Activated CD8-positive, alpha-beta memory T cell treated with anti-CD3 and anti-CD28 coated beads for 24 hours (primary cell): ENCODE measurements at places on chromosomes 1 and 21.

DNA sequence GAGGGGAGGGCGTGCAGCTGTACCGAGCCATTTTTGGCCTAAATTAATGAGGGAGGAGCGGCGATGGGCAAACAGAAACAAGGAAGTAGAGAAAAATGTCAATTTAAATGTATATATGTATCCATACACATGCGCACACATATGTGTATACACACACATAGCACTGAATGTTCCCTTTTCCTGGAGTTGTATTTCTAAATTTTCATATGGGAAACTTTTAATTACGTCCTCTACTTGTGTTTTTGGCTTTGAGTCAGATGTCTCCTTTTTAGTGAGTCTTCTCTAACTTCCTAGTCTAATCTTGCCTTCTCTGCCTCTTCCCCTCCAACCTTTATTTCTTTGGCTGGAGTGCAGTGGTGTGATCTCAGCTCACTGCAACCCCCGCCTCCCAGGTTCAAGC, 15.4 kb upstream of the CYYR1 start:
- DNase-seq, result no peak

DNA sequence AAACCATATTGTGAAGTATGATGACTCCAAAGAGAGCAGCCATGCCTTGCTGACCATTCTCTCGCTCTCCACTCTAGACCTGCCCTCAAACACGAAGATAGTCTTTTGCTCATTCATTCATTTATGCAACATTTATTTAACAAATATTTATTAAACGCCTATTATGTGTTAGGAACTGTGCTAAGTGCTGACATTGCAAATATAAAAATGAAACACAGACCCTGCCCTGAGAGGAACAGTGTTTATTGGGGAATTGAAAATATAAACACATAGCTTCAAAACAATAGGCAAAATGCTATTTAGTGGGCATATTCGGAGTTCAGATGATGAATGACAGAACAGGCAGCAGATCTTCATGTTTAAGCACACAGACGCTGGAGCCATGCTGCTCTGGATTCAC, 213.6 kb downstream of the NUF2 start:
- DNase-seq, result no peak

GRCh38 chr1:167169642-167170041, 51.0 kb upstream of the POU2F1 start:
- no peak for DNase-seq

GRCh38 chr1:47405697-47406096, 10.4 kb upstream of the FOXE3 start:
- no peak for DNase-seq

DNA sequence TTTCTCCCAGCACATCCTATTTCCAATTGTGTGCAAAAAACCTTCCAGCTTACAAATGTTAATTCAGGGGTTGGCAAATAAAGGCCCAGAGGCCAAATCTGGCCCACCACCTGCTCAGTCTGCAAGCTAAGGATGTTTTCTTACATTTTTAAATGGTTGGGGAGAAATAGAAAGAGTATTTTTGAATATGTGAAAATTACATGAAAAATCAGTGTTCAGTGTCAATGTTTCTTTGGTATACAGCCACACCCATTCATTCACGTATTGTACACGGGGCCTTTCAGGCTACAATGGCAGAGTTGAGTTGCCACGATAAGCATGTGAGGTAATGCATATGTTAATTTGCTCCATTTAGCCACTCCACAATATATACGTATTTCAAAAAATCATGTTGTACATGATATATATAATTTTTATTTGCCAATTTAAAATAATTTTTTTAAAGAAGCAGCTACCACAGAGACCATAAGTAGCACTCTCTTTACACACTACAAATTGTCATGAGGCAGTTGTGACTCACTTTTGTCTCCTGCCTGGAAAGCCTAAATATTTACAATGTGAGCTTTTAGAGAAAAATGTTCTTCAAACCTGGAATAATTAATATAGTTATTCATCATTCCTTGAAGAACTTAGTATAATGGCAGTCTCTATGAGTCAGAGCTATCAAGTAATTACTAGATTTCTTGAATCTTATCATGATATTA, 189.6 kb downstream of the SMYD3 start:
- no peak for DNase-seq

GRCh38 chr1:67816095-67816475, 17.2 kb downstream of the GNG12 start:
- DNase-seq, result no peak

DNA sequence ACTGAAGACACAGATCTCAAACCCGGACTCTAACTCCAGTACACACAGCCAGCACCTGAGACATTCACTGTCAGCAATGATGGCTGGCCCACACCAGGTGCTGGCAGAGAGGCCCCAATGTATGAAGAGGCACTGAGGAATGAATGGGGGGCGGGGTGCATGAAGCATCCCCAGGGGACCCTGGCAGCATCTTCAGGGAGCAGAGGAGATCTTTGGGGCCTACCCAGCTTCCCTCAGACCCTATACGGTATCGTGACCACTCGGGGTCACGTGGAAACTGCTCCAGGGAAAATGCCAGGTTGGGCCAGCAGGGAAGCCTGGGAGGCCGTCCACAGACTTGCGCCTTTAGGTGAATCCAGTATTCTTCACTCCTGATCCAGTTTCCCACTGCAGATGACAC, 84.3 kb downstream of the NPHP4 start:
- DNase-seq, result no peak

GRCh38 chr1:16979475-16980327, 719 bp downstream of the MFAP2 start:
- no peak for DNase-seq

DNA sequence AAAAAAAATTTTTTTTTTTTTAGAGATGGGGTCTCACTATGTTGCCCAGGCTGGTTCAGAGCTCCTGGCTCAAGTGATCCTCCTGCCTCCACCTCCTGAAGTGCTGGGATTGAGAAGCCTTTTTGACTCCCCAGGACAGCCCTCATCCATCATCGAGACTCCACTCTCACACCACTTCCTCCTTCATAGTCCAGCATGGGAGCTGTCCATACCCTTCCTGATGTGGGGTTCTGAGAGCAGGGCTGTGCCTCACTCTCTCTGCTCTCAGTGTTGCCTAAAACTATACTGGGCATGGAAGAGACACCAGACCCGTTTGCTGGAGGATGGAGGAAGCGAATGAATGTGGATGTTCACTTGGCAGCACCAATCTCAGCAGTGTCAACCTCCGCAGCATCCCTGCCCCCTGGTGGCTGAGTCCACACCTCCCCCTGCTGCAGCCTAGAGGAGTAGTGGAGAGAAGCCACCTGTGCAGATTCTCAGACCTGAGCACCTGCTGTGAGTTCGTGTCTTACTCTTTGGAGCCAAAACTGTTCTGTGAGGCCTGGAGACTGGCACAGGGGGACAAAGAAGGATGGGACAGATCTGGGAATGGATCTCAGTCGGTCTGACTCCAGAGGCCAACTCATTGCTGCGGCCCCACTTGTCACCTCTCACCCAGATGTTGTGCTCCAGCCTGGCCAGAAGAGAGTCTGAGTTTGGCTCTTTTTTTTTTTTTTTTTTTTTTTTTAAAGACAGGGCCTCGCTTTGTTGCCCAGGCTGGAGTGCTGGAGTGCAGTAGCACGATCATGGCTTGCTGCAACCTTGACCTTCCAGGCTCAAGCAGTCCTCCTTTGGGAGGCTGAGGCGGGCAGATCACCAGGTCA, 17.7 kb downstream of the TINAGL1 start:
- DNase-seq, result peak; percentile 87

GRCh38 chr1:164261691-164262240, 297.2 kb upstream of the PBX1 start:
- no peak for DNase-seq

DNA sequence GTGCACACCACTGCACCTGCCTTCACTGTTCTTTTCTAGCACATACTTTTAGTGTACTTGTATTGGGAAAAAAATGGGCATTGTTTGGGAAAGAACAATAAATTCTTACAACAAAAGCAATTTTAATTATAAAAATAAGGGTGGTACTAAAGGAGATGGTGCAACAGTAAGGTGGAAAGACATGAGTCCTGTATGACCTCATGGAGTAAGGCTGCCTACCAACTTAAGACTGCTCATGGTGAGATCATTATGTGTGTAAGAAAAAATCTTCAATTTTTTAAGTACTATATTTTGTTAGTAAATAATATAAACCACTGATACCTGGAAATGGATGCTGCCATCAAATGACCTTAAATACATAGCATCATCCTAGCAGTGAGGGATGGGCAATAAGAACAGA, 29.6 kb upstream of the PHGDH start:
- DNase-seq, result no peak

DNA sequence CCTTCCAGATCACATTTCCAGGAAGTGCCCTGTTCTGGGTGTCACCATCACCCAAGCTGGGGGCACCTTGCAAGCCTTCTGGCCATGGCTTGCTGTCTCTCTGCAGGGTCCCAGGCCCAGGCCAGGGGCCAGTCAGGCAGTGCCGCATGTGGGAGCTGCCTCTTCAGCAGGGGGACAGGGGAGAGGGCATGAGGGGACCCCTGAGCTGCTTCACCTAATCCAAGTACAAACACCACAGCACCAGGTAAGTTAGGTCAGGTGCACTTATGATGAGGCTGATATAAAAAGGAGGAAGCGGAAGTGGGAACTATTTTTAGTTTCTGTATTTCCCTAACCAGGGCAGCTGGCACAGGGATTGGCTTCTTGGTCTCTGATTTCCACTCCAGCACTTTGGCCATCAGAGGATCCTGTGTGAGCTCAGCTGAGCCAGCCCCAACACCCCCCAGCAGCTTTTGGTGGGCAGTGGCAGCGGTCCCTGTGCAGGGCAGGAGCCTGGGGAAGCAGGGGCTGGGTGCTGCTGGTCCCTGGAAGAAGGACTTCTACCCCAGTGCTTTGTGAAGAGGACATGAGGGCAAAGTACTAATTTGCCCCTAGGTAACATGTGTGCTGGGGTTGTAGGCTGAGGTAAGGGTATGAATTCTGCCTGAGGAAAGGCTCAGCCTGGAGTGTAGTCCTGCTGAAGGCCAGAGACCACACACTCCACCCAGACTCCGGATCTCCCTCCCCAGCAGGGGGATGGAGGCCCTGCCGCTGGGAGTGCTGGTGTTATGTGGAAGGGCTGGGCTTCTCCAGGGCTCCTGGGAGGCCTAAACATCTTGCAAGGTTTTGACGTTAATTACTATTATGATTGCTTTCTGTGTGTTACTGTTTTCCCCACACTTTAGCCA, 3.3 kb upstream of the PCBP3 start:
- no peak for DNase-seq

DNA sequence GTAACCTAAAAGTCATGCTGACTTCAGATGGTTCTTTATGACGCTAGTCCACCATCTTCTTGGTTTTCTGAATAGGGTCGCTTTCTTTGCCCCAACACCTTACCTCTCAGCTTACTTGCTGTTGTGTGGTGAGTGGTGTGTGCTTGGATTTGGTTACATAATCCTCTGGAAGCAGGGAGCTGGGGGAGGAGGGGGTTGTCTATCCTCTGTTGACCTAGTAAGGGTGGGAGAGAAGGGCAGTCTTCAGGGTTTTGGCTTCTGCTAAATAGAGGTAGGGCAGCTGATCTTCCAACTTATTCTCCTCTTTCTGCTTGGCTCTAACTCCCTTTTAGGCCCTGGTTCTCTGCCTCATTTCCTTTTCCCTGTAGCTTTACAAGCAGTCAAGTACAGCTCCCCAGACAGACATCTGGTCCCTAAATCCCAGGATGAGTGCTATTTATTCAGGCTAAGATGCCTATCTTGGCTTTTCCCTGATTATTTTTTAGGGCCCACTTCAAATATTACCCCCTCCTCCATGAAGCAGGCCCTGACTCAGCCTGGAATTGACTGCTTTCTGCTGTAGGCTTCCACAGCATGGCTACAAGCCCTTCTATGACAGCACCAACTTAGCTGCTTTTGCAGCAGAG, 6.4 kb upstream of the REN start:
- no peak for DNase-seq
